ENCODE measurements at places on chromosomes 3 and 15.

DNA sequence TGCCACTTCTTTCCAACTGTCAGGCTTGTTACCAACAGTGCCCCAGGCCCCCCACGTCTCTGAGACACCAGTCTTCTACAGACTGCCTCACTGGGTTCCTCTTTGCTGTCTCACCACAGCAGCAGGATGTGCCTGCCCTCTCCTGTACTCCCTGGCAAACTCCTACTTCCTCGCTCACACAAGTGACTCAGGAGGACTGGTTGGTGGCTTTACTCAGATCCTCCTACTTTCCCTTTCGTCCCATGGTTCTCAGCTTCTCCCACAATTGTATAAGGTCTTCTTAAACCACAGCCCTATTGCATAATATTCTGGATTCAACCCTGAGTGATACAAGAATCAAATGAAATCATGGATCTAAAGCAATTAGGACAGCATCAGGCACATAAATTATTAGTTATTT, 246.6 kb upstream of the PROK2 start:
- DNase-seq: no peak

GRCh38 chr15:37028625-37029296, 71.6 kb downstream of the MEIS2 start:
- DNase-seq: no peak

DNA sequence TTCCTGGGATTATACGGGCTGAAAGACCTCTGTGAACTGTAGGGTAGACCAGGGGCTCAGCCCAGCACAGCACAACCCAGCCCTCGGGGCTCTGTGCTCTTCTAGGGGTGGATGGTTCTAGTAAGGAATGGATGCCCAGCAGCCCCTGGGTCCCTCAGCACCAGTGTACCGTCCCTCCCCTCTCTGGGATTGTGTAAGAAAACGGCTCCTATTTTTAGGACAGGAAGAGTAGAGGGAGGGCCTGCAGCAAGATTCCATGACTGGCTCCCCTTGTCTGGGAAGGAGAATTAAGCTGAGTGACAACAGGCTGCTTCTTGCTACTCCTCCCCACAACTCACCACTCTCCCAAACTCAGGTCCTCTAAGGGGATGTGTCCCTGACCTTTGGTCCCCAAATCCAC, 270.8 kb upstream of the TOPAZ1 start:
- DNase-seq: no peak

DNA sequence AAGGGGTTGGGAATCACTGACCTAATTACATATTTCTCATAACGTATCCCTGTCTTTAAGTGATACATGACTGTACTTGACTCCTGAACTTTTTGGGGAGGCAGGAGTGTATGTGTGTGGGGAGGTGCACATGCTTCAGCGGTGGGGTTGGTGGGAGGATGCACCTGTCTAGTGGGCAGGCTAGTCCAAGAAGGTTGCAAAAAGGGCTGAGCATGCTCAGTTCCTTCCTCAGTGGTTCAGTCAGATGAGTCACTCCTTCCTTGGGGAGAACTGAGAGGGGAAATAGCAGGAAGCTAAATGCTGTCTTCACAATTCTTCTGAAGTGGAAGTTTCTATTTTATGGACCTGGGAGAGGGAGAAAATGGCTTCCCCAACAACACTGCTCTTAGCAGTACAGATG, 24.6 kb upstream of the AP4E1 start:
- peak; percentile 12 for DNase-seq

DNA sequence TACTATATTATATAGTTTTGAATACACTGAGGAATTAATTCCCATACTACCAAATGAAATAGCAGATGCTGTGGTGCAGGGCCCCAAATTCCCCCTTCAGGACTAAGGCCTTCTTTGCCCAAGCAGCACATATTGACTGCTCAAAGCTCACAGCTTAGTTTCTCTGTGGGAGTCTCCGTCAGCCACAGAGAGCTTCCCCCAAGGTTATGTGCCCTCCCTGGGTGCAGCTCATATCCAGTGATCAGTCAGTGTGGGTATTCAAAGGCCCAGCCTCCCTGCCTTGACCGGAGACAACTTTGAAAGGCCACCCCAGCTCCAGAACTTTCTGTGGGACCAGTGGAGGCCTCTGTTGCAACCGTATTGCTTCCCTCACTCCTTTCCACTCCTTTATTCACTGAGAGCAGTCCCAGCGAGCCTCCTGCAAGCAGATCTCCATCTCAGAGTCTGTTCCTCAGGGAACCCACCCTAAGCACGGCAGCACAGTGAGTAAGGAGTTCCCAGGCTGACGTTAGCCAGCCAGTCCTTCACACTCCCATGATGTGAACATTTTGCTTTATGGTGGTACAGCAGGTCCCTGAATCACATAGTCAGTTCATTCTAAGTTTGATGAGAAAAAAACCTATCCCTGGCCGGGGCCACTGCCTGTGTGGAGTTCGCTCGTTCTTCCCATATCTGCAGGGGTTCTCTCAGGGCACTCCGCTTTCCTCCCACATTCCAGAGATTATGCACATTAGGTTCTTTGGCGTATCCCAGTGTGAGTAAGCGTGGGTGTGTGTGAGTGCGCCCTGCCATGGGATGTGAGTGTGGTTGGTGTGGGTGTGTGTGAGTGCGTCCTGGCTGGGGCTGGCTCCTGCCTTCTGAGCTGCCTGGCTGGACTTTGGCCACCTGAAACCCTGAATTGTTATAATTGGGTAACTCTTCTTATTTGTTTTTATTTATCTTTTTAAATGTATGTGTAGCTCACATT, 64.4 kb upstream of the PPARG start:
- DNase-seq: no peak
